ENCODE measurements at places on chromosomes 2 and 18.

DNA sequence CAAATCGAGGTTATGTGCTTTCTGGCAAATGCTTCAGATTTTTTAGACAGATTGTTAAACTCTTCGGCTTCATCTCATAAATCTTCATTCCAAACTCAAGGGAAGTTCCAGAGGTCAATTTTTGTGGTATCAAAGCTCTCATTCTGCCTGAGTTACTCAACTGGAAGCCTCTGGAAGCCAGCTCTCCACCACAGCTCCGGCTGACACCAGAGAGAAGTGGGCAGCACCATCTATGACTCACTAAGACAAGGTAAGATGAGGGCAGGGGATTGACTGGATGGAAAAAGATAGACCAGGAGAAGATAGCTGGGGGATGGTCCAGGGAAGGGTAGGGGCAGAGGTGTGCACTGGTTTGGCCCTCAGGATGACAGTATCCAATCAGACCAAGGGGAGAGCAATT lies 137.3 kb upstream of the HNRNPA3 start:
- no peak for DNase-seq

DNA sequence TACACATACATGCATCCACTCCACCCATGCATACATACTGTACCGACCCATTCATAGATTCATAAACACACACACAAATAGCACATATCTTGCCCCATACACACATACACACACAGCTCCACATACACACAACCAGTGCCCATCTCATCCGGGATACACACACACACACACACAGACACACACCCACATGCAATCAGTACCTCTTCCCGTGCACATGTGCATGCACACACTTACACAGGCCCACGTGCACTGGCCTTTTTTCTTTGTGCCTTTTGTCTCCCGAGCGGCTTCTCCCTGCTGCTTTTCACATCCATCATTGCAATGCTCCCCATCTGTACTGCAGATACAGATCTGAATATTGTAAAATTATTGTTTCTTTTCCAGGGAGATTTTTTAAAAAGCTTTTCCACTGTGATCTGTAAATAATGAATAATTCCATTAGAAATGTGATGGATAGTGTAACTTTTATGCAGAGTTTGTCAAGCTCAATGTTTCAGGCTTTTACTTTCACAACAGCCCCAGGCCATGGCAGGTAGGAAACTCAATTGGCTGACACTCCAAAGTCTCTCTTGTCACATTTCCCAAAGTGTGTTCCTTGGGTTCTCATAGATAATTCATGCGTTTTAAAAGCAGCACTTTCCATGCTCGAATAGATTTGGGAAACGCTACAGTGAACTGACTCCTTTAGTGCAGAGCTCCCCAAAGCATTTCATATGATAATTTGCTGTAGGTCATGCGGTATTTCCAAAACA lies 393.5 kb downstream of the CTNNA2 start:
- no peak for DNase-seq

- no peak for DNase-seq
Observed at GRCh38 chr2:1740716-1741589, 3.4 kb downstream of the PXDN start.

GRCh38 chr2:46690825-46691224 lies 211.5 kb downstream of the TMEM247 start:
- no peak for DNase-seq

DNA sequence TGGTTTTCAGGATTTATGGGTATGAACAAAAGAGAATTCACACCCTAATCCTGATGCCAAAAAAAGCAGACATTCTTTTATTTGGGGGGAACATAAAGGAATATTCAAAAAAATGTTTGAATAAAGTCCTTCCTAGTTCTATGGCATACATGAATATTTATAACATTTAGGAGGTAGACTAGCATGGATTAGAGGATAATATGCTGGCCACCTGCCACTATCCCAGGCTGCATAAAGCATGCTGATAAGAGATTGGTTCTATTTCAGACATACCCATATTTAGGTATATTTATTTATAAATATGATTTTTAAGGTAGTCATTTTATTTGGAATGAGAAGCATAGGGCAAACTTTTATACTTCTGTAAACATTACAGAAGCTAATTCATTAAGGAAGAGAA lies 34.9 kb upstream of the MAP3K20 start:
- no peak for DNase-seq

All from stimulated activated effector memory CD8-positive, alpha-beta T cell treated with anti-CD3 and anti-CD28 coated beads, Interleukin-12 subunit alpha, Interleukin-12 subunit beta, amount 100 ng/mL, for 72 hours (primary cell).